ENCODE measurements at places on chromosomes 4 and X. TPM values are rescaled to one million over a fixed set of nuclear protein-coding genes. Genes with fewer than 3 reads are reported as not detected.

DNA sequence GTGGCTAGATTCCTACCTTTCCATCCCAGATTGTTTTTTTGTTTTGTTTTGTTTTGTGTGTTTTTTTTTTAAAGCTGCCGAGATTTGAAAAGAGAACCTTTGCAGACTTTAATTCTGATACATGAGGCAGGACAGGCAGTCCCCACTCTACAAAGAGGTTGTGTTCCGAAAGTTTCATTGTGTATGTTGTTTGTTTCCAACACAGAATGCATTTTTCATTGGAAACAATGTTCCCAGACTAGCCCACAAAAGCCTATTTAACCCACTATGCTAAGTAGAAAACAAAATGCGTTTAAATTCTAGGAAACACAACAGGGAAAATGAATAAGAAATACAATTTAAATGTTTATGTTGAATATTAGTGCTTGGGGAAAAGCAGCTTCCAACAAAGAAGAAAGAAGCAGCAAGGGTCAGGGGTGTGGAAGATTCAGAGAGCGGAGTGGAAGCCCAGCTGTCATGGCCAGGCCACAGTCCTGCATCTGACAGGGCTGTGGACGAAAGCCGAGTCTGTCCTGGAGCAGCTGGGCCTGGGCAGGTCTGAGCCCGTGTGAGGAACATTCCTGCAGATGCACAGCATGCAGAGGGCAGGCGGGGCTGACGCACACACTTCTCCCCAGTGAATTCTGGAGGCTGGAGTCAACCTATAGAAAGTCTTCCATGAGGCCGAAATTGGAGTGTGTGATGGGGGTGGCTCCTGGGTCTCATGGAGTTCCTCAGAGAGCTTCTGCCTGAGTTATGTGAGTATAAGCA, 12.4 kb upstream of the SETD7 start:
- no peak for DNase-seq

GRCh38 chr4:88054901-88055300, 47.5 kb downstream of the PKD2 start:
- peak; percentile 11 for DNase-seq

DNA sequence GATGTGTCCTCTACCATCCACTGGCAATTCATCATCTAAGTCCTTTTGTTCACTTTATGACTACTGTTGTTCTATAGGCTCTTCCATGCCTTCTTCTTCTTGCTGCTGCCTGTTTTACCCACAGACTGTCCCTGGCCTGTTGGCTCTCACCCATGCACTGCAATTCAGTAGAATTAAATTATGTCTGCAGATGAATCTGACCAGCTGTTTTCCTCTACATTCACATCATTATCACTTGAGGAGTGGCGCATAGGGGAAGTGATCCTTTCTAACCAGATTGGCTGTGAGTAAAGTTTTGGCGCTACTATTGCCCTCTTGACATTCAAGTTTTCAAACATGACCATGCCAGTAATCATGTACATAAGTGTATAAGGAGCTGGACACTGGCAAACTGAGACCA, 91.7 kb downstream of the FRMPD4 start:
- DNase-seq, result no peak

DNA sequence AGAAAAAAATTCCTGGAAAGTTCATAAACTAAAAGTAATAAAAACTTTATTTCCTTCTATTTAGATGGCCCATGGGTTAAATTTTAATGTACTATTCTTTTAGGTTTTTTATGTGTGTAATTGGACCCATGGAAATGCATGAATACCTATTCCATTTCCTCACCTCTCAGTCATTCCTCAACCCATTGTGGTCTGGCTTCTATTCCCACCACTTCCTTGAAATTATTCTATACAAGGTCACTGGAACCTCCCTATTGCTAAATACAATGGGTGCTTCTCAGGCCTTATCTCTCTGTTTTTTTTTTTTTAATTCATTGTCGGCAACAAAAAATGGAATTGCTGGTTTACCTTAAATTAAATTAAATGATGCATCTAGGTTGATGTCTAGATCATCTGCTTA, 17.2 kb downstream of the SLC39A8 start:
- DNase-seq, result no peak

GRCh38 chrX:82711457-82711856, 796.6 kb upstream of the POU3F4 start:
- DNase-seq, result no peak

GRCh38 chr4:129821073-129821472, 725.1 kb downstream of the C4orf33 start:
- no peak for DNase-seq

DNA sequence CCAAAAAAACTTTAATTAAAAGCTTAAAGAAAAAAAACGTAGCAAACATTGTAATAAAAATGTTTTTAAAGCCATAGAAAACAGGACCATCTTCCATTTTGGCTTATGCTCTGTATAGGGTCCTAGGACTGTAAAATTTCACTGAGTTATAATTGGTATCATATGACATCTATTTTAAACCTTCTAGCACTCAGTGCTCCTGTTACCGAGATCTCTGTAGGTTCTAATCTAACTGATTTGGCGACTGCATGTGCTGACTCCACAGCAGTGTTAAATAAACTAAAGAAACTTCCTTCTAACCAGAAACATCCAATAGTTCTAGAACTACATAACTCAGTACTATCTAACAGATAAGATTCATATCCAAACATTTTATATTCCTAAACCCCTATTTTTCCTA, at the start of gene ASB11:
Gene ASB11, minus strand, starts transcription at position 132 of the 400 bp plus-strand sequence. Its CDS starts 35 bp downstream, at position 97.
- DNase-seq, result no peak

DNA sequence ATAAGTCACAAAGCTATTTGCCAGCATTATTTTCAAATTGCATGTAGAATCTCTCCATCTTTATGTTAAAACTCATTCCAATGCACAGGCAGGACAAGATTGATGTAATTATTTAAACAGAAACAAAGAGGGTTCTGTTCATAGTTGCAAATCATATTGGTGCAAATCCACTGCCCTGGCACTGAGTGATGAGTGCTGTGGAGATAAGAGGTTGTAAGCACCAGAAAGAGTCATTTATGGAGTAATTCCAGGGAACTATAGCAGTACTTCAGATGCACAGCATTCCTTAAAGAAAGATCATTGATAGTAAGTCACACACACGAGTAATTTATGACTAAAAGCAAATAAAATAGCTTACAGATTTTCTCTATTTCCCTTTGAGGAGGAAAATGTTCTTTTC, 337.7 kb upstream of the CTSO start:
- no peak for DNase-seq

Gene LUZP4
- not detected for total RNA-seq

All from pancreas (tissue), 10 donors.